Foreskin fibroblast (primary cell): ENCODE measurements at places on chromosomes 6 and 20.

DNA sequence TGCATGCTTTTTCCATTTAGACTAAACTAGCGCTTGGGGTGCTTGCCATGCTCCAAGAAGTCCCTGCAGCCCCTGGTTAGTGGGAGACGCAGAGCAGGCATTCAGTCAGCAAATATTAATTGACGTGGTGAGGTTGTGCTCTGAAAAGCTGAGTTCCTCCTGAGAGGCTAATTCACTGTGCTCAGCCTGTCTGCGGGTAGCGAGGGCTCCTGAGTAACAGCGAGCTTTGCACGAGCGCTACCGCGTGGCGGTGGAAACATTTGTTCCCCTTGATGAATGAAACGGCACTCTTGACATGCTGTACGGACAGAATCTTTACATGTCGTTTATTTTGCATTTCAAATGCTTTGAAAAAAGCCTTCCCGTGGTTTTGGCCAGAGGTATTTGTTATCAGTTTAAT lies 170.6 kb upstream of the AGPAT4 start:
- DNase-seq = peak; percentile 11

DNA sequence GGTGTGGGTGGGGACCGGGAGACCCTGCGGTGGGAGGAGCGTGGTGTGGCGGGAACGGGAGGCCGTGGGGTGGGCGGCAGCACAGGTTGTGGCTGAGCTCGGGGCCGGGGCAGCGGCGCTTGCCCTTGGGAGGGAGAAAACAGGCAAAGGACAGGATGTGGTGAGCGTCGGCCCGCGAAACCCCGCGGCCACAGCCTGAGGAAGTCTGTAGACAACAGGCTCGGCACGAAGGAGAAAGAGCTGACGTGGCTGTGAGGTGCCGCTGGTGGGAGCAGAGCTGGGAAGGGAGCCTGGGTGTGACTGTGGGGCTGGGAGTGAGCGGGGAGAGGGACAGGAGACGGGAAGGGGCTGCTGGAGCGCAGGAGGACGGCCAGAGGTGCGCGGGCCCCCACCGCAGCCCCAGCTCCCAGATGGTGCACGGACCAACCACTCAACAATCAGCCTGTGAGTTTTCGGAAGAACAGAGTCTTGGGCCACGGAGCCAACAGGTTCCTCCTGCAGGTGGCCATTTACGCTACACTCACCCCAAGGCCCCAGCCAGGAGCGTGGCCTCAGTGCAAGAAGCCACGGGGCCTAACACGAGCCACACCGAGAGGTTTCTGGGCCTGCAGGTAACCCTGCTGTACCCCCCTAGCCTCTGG lies 202.8 kb downstream of the DLL1 start:
- DNase-seq = no peak

DNA sequence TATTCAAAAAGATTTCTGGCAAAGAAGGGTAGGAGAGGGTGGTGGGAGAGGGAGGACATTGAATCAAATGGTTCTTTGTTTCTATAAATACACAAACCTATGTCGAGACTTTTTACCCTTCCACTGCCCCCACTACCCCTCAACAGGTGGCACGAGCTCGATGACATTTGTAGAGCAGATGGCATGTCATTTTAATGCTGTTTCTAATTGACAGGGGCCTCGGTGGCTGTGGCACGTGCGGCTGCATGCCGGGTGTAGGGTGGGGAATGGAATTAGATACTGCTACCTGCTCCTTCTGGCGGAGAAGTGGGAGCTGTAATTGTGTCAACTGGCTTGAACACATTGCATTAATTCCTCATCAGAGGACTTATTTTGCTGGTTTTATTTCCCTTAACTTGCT lies 29.1 kb upstream of the SASH1 start:
- DNase-seq = no peak

DNA sequence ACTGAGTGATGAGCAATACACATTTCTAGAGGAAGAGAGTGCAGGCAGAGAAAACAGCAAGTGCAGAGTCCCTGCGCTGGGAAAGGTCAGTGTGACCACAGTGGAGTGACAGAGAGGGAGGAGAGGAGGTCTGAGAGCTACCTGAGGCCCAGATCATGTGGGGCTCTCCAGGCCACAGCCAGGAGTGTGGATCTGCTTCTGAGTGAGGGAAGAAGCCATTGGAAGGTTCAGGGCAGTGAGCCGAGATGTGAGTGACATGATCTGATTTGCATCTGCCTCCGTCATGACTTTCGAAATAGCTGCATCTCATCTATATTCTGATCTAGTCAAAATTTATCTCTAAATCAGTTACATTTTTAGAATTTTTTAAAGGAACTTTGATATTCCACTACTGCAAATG lies 367.1 kb downstream of the PREX1 start:
- no peak for DNase-seq

DNA sequence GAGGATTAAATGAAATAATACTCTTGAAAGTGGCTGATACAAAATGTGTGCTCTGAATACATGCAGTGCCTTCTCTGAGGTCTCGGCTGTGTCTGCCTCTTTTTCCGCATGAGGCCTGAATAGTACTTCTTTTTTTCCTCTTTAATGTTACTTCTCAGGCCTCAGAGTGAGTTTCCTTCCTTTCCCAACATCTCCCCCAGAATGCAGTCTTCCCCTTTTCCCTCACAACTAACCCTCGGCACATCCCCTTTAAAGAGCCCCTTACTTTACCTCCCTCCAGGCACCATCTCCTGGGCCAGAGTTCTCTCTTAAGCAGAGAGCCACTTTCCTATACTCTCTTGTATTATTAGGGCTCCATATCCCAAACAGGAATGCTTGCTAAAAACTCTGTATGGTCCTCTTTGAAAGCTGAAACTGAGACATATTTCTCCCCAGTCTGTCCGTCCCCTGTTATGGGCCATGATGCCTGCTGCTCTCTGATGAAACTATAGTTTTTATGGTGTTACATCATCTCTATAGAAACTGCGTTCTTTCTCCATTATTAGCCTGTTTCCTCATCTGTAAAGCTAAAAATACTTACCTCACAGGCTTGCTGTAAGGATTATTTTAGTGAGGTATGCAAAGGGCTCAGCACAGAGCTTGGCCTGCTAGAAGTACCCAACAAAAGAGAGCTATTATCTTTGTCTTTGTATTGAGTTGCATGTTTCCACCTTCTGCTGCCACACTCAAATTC lies 2.3 kb downstream of the PLAGL2 start:
- no peak for DNase-seq

DNA sequence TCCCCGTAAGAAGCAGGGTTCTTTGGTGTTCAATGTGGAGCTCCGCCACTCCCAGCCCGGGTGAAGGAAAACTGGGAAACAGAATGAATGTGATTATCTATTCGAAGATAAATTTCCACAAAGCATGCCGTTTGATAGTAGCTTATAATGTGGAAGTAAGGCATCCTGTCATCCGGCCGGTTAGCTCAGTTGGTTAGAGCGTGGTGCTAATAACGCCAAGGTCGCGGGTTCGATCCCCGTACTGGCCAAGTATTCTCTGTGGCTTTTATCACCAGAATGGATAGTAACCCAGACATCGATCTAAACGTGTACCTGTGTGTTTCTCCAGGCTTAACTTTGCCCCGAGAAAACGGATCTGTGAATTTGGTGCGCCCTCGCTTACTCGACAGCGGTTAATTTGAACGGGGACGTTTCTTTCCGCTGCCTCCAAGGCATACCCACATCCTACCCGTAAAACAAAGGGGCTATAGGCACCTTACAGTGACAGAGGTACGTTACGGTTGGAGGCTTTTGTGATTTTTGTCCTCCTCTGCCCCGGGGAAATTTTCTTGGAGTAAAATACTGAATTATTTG lies 215.2 kb upstream of the ZNF184 start:
- DNase-seq = peak; percentile 93

- no peak for DNase-seq
Measured at GRCh38 chr6:105747823-105748405, 338.2 kb upstream of the PRDM1 start.

DNA sequence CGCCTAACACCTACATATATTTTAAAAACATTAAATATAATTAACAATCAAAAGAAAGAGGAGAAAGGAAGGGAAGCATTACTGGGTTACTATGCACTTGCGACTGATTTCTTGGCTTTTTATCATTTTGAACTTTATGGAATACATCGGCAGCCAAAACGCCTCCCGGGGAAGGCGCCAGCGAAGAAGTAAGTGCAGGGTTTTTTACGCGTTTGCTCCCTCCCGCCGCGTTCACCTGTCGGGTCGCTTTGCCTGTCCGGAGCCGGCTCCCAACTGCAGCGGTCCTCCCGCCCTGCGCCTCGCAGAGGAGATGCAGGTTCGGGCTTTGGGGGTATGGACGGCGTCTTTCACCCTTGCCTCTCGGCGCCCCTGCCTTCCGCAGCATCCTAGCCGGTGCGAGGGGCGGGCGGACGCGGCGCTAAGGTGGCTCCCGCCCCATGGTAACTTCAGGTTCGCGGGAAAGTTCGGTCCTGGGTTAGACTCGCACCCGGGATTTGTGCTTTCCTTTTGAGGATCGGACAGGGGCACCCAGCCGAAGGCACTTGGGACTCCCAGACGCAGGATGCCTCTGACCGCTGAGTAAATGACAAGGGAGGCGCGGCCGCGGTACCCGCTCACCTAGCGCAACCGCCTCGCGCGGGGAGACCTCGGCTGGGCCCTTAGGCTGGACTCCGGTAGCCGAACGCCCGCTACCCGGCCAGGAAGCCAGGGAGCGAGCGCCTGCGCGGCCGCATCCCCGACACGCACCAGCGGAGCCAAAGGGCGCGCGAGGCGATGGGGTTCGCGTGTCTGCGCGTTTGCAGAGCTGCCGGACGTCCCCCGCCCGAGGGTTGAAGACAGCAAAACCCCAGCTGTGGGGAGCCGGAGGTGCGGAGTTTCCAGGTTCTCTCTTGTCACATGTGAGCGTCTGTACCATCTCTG lies 891 bp downstream of the RSPO3 start:
- peak; percentile 61 for DNase-seq

- DNase-seq = peak; percentile 51
Measured at GRCh38 chr6:23091795-23092194, 522.4 kb downstream of the HDGFL1 start.

- DNase-seq = no peak
Measured at GRCh38 chr6:35634316-35634715, 54.4 kb downstream of the FKBP5 start.

GRCh38 chr6:96381246-96381645 lies 140.4 kb upstream of the UFL1 start:
- no peak for DNase-seq

DNA sequence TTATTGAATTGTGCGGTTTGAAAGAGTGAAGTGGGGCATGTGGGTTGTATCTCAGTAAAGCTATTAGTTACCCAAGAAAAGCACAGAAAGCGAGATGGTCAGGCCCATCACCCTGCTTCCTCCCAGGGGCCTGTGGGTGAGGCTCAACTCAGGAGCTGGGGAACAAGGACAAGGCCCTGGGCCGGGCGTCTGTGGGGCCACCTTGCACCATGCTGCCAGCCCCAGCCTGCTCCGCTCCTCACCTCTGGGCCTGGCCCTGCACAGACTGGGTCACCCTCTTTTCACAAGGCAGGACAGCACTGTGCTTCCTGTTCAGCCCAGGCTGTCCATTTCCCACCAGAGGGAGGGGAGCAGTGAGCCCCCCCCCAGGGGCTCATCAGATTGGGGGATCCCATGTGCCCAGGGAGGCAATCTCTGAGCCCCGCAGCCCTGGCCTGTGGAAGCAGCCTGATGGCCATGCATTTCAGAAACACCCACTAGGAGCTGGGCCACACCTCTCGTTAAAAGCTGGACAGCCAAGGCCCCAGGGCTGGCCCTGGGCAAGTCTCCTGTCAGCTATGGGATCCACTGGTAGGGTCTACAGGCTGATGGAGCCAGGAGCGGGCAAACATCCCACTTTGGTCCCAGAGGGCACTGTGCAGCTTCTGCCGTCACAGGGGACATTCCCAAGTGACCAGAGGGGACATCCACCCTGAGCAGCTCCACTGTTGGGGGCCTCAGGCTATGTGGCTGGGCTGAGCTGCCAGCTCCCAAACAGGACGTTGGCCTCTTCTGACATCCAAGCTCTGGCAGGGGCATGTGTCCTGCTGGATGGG lies 55.9 kb downstream of the YTHDF1 start:
- DNase-seq = no peak

DNA sequence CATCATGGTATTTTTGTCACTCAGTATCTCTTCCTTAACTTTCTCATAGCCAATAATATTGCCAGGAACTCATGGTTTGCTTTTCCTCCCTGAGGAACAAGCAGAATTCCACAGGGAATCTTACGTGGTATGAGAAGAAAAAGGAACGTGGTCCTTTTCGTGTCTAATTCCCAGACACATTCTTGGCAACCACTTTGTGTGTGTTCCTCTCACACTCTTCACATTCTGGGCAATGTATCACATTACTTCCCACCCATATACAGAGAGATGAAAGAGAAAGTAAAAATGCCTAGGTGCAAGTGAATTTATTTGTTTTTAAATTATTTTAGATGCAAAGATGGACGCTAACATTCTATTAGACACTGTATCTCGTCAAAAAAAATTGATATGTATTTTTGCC lies 102.7 kb downstream of the PTPRK start:
- DNase-seq = no peak

DNA sequence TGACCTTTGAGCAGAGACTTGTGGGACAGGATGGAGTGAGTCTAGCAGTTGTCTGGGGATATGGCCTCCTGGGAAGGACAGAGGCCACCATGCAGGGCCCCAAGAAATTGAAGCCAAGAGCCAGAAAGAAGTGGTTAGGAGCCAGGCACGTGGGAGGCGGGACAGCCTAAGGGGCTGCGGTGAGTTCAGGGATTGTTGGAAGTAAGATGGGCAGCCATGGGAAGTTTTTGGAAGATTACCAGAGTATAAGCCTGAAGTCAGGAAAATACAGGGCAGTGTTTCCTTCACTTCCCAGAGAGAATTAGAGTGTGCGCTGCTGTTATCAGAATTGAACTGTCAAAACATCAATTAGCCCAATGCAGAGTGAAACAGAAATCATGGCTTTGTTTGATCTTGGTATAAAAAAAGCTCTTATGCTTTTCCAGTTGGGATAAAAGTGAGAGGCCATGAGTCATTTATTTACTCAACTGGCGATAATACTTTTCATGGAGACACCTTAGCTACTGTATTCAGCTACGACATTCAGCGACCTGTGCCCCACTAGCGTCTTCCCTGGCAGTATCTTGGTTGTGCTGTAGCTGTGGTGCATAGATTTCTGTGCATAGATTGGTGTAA lies 66.9 kb downstream of the PHACTR2 start:
- DNase-seq = no peak

DNA sequence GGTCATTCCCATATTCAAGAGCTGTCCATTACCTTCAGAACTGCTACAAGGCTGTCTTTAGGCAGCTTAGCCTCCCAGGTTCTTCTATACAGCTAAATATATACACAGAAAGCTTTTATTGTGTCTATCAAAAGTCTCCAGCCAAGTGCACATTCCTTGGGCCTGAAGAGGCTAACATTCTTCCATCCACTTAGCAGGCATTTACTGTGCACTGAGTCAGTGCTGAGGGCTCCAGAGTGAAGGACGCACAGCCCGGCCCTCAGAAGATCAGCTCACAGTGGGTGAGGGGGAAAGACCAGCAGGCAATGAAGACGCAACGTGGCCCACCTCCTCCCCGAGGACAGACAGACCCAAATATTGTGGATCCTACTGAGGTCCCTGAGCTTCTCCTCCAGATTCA lies 569.9 kb downstream of the CDH26 start:
- DNase-seq = no peak

- DNase-seq = no peak
Measured at GRCh38 chr6:43142101-43142500, 29.0 kb upstream of the SRF start.
